ENCODE measurements at places on chromosomes 12 and 14. TPM values are rescaled to one million over a fixed set of nuclear protein-coding genes. Genes with fewer than 3 reads are reported as not detected.

DNA sequence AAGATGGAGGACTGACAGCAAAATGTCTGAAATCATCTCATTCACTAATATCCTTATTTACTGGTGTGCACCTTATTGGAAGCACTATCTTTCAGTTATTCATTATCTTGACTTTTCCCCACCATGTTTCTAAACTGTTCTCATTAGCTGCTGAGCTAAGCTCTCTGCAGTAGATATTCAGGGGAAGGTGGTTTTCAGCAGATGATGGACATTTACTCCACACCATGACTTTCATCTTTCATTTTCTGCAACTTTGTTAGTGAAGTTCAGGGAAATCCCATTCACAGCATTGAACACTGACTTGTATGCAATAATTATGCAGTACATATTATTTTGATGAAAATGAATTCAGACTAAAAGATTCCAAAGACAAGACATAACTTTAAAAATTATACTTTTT lies 373.6 kb upstream of the FLRT2 start:
- no peak for DNase-seq

GRCh38 chr12:132638541-132639408 lies 20.2 kb downstream of the P2RX2 start:
- DNase-seq: no peak

DNA sequence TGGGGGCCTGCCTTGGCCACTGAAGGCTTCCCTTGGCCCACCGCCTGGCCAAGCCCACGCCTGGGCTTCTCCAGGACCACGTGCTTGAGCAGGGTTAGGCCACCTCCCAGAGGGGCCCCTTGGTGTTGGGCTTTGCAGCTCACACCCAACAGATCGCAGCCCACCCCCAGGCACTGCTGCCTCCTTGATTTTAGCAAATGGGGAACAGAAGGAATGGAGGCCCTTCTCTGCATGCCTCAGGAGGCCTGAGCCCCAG lies 23.3 kb downstream of the RAB35 start:
- DNase-seq: no peak

EPS8 gene
- polyA plus RNA-seq: 1.3 TPM

Measured in naive B cell (primary cell).